ENCODE measurements at places on chromosomes 11 and 22.

GRCh38 chr11:37320921-37321320, 722.9 kb upstream of the RAG2 start:
- no peak for DNase-seq

DNA sequence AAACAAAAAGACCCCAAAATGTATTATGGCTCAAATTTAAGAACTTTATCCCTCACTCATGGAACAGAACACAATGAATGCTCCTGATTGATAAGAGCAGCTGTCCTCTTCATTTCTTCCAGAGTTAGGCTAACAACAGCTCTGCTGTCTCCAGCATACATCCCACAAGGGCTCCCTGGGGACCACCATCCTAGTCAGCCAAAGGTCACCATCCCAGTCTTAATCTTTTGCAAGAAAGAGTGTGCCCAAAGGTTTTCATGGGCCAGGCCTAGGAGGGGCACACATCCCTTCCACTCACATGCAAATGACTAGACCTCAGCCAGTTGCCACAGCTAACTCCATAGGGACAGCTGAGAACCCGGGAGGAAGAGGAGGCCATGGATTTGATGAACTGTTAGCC, 555.3 kb downstream of the BUD13 start:
- DNase-seq: peak; percentile 43

DNA sequence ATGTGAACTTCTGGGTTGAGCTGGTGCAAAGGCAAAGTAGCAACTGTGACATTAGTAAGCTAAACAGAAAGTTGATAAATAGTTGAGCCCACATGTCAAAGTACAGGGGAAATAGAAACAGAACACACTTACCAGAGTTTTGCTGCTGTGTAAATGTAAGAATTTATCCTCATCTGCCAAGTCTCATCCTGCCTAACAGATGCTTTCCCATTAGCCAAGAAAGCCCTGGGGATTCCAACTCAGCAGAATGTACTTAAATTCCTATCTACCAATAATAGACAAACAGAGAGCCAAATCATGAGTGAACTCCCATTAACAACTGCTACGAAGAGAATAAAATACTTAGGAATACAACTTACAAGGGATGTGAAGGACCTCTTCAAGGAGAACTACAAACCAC, 7.3 kb upstream of the OR51A2 start:
- peak; percentile 52 for DNase-seq

DNA sequence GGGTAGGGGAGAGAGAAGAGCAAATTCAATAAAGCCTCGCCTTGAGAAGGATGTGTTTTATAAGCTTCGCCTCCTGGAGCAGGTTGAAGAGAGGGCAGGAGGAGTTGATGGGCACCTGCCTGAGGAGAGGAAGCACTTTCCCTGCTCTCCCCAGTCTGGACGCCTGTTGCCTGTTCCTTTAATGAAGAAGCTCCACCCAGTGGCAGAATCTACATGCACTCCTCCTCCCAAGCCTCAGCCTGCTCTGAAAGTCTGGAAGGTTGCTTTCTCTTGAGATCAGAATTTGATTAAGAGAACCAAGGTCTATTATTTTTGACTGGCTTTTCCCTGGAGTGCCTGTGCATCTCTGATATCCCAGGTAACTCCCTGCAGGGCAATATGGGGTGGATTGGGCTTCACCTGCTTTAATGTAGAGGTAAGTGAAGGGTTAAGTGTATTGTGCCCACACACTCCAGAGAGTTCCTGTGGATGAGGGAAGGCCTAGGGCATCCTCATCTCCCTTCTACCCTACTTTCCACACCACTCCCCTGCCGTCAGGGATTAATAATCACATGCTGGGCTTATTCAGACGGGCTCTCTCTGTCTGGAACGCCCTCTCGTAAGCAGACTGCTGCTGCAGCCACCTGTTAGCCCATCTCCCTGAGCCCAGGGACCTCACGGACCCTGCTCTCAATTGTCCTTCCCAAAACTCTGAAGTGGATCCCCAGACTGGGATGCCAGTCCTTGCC, 22.3 kb downstream of the NTM start:
- DNase-seq: peak; percentile 72

GRCh38 chr22:45203150-45203951, 37.3 kb downstream of the KIAA0930 start:
- DNase-seq: no peak

DNA sequence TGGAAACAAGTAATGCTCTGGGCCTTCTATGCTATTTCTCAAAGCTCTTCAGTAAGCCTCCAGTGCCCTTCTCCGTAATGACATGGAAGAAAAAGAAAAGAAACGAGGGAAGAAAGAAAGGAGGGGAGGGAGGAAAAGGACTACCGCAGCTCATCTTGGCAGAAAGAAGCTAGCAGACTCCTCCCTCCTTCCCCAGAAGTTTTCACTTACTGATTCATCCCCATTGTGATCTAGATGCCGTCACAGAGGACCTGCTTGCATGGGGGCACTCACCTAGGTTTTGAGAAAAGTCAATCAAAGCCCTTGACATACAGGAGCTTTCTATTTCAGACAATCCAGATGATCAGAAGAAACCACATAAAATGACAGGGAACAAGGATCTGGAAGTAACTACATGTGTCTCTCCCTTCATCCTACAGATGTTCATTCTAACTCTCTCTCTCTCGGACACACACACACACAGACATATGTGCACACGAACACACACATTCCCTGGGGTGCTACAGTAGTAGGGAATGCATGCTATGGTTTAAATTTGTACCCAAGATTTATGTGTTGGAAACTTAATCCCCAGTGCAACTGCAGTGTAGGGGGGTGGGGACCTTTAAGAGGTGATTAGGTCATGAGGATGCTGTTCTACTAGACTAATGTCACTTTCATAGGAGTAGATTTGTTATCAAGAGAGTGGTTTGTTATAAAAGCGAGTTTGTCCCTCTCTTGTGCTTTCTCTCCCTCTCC, 37.6 kb upstream of the RCN1 start:
- DNase-seq: no peak

GRCh38 chr11:97325693-97326092, 935.9 kb downstream of the JRKL start:
- no peak for DNase-seq

GRCh38 chr22:23183061-23183698, 2.9 kb downstream of the BCR start:
- peak; percentile 80 for DNase-seq

DNA sequence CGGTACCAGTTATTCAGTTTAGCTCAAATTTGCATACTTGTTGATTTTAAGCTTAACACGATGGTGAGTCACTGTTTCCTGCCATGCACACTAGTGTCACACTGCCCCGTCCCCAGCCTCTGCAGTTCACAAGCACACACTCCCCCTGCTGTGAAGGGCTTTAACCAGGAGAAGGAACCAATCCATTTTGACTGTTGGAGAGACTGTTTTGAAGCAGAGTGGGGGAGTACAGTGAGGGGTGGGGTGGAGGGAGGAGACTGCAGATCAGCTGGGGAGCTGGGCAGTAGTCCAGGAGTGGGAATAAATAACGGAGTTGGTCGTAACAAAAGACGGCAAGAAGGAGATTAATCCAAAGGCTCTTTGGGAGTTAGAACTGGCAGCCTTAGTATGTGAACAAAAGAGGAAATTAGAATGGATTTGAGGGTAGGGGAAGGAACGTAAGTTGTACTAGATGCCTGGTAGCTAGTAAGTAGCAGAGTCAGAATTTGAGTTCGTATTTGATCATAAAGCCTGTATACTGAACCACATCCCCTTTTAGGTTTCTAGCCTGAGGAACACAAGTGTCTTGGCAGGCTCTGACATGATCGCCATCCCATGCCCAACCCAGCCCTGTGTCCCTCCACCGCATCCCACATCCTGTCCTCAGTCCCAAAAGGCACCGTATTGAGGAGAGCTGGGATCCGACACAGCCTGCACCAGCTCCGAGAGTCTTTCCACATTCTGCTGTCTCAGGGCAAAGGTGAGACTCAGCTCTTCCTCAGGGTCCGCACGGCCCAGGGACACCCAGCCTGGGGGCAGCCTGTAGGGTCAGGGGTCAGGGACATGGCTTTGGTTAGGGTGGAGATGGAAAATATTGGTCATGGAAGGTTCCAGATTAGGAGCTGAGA, 862 bp downstream of the TPP1 start:
- no peak for DNase-seq

DNA sequence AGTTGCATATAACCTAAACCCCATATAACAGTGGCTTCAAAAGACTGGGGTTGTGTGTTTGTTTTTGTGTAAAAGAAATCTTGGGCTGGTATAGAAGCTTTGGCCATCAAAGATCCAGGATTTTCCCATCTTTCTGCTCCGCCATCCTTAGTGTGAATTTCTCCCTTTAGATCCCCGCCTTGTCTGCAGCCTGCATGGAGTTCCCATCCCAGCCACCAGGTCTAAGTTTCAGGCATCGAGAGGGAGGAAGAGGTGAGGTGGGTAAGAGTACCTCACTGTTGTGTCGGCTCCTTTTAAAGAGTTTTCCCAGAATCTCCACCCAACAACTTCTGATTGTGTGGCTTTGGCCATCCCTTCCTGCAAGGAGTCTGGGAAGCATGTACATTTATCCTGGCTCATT, 195.5 kb upstream of the SORL1-AS1 start:
- no peak for DNase-seq

GRCh38 chr11:5096011-5096410, 26.6 kb downstream of the OR52E1 start:
- DNase-seq: no peak

DNA sequence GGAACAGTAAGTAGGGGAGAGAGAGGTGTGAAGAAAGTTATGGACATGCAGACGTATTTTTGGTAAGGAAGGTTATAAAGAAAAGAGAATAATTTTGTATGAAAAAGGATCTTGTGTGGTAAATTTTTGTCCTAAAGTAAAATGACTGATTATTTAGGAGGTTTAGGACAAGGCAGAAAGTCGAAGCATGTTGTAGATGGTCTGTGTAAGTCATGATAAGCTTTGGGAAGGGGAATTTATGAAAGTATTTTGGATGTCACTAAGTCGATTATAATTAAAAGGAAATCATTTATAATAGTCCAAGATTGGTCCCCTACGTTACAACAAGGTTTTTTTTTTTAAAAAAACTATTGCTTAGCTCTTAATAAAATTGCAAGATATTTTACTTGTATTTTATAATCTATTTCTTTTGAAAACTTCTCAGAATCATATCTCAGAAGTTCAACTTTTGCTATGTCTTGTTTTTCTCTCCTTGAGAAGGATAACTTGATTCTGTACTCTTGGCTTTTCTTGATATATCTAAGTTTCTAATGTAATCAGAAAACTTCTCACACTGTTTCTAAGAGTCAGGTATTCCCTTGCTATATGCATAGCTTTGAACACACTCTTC, 10.9 kb upstream of the CABP2 start:
- no peak for DNase-seq

GRCh38 chr11:114399490-114400215, 658 bp downstream of the C11orf71 start:
- DNase-seq: peak; percentile 83

- no peak for DNase-seq
Measured at GRCh38 chr11:88596786-88597185, 259.2 kb upstream of the CTSC start.
